ENCODE measurements at places on chromosomes 6 and 20.

DNA sequence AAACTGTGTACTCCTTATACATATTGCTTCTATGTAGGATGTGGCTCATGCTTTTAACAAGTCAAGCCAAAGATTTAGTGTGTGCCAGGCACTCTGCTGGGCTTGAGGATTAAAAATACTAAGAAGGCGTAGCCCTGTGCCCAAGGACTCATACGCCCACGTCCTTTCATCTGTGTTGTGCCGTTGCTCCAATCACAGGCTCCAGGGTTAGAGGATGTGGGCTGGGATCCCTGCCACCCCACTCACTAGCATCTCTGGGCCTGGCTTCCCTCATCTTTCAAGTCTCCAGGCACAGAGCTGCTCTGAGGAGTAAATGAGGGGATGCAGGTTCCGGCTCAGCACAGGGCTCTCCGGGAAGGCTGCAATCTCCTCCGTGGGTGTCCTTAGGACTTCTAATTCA lies 214.2 kb downstream of the SYNDIG1 start:
- no peak for DNase-seq

GRCh38 chr6:38114976-38115625 lies 295.6 kb downstream of the ZFAND3 start:
- DNase-seq, result no peak

GRCh38 chr20:8616792-8617191 lies 452.1 kb upstream of the PLCB4 start:
- no peak for DNase-seq

DNA sequence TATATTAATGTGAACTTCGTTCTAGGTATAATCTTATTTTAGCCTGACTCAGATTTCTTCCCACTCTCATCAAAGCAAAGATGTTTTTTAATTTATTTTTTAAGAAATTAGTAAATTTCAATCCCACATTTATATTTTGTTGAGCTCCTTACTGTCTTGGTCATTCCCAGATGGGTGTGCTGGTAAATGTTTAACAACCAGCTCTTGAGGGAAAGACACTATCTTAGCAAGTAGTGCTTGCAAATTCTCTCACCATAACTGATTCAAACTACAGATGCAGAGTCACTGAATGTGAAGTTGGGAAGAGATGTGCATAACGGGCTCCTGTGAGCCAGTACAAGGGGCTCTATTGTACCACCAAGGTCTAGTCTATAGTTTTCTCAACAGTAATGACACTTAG lies 29.8 kb upstream of the BTN3A2 start:
- DNase-seq, result no peak

DNA sequence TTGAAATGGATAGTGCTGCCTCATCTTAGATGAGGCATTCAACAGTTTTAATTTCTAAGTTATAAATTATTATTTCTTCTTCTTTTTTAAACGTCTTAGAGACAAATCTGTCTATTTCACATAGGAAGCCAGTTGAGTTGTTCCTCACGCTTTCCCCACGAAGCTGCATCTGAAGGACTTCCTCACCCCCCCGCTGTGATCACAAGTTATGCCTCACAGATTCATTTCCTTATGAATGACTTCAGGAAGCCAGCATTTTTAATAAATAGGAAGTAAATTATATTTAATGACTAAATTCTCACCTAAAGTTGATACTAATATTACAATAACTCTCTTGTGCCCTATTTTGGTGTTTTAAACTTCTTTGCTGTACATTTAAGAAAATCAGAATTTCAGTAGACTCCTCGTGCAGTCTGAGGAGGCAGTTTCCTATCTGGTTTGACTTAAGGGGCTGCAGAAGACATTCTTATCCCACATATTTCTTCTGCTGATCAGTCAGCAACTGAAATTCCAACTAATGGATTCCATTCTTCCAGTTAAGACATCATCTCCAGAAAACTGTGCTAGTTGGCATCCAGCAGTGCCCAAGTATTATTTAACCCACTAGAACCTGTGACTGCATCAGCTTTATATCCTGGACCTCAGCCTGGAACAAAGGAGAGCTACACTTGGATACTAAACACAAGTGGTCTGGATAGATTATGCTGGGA lies 182.7 kb upstream of the CCN2 start:
- no peak for DNase-seq

GRCh38 chr6:109955491-109955890 lies 22.6 kb upstream of the GPR6 start:
- DNase-seq, result no peak

GRCh38 chr20:29743101-29743931 lies 1514.1 kb upstream of the DEFB115 start:
- no peak for DNase-seq

DNA sequence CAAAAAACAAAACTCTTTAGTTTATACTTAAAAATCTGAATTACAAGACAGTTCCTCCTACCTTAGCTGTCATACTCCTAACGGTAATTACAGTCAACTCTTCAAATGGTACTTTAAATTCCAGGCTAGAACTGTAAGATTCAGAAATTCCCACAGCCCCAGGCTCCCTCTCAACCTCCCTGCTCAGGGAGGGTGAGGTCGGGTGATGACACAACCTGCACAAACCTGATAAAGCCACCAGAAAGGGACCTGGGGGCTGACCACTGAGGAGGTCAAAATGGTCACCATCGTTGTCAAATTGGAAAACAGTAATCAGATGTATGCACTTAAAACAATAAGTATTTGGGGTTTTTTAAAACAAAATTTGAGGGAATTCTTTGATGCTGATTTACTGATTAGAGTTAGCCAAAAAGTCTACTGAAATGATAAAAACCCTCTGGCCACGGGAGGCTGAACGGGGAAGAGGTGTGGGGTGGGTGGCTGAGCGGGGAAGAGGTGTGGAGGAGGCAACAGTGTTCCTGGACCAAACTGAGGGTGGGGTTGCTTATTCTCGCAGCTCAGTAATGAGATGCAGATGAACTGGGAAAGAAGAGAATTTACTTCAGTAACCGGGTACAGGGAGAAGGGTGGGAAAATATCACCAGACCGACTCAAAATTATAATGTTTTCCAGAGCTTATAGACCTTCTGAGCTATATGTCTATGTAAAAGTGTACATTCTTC lies 52.4 kb downstream of the SLC22A1 start:
- no peak for DNase-seq

- DNase-seq, result no peak
These were observed 16.7 kb downstream of the MAVS start for GRCh38 chr20:3863317-3863716.

DNA sequence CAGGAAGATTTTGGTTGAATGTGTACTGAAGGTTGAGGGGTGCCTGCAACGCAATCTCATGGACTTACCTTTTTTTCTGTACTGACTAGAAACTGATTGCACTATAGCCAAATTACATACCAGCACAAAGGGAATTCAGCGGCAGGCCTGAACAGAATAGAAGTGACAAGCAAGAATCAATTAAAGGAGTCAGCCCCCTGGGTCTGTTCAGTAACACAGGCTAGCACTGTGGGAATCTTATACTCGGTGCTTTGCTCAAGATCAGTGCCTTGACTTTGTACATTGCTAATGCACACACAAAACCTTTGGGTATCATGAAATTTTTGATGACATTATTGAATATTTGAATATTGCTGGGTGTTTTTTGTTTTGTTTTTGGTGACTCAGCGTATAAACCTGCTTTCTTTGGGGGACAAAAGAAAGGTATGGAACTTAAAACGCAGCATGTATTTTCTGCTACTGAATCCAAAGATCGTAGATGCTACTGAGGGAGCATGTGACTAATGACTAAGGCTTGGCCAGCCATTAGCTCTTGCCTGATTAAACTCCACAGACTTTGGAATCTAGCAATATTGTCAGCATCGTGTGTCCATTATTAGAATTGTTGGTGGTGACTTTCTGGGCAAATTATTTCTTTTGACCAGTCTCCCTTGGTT lies 236.6 kb downstream of the ARID1B start:
- DNase-seq, result no peak

DNA sequence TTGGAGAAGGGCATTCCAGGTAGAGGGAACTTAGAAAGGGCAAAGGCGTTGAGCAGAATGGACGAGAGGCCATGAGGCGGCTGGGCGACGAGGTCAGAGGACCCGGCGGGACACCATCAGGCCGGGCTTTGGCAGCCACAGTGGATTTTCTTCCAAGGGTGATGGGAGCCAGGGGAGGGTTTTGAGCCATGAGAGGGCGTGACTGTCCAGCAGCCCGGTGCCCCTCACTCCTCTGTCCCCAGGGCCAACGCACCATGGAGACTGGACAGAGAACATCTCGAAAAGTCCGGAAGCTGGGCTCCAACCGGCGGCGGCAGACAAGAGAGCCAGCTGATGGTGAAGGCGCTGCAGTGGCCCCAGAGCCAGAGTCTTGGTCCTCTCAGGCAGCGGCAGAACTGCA lies 6.4 kb downstream of the RAB44 start:
- DNase-seq, result no peak

DNA sequence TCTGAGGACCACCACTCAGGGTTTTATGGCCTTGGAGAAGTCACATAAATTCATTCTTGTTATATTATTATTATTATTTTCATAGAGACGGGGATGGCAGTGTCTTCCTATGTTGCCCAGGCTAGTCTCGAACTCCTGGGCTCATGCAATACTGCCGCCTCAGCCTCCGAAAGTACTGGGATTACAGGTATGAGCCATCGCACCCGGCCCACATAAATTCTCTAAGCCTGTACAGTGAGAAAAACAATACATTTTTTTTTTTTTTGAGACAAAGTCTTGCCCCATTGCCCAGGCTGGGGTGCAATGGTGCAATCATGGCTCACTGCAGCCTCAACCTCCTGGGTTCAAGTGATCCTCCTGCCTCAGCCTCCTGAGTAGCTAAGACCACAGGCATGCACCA lies 753 bp upstream of the FASTKD5 start:
- peak; percentile 23 for DNase-seq

GRCh38 chr6:140285998-140286690 lies 911.7 kb upstream of the CITED2 start:
- DNase-seq, result no peak

- DNase-seq, result no peak
These were observed 157.2 kb downstream of the QKI start for GRCh38 chr6:163571730-163572129.

GRCh38 chr20:2379511-2380229 lies 1.0 kb upstream of the TGM6 start:
- peak; percentile 3 for DNase-seq

DNA sequence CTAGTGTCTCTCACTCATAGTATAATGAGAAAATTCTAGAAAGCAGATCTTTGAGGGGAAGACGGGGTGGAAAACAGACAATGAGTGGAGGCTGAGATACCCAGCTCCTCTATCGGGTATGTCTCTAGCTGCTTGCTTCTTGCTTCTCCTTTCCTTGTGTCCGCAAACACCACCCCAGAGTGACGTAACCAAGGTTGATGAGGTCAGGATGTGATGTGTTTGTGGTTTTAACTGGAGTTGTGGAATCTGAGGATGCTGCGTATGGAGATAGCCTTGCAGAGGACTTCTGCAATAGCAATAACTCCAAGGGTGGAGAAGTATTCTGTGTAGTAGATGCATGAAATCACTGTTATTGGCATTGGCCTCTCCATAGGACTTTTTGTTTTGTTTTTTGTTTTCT lies 132.7 kb upstream of the IFNGR1 start:
- DNase-seq, result no peak

GRCh38 chr6:135784507-135784906 lies 67.0 kb upstream of the PDE7B start:
- DNase-seq, result no peak

DNA sequence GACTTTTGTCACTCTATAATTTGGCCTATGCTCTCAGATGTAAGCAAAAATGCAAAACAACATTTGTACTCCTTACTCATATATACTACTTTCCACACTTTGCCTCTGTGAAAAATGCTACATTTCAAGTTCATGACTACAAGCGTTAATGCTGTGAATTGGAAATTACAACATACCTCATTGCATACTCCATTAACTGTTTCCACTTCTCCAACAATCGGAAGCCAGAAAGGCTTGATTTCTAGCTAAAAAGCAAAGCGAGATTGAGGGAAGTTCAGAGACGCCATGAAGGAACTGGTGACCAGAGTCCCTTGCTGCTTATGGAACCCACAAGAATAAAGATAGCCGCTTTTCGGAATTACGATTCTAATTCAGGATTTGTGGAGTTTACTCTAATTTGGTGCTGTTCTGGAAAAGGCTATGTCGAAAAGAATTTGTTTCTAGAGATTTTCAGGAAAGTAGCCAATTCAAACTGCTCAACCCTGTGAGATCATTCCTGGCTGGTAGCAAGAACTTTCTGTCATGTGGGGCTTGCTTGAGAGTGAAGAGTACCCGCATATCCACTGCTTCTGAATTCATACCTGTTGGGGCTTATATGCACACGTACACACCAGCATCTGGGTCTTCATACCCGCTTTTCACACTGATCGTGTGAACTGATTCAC lies 98.0 kb upstream of the CITED2 start:
- no peak for DNase-seq

DNA sequence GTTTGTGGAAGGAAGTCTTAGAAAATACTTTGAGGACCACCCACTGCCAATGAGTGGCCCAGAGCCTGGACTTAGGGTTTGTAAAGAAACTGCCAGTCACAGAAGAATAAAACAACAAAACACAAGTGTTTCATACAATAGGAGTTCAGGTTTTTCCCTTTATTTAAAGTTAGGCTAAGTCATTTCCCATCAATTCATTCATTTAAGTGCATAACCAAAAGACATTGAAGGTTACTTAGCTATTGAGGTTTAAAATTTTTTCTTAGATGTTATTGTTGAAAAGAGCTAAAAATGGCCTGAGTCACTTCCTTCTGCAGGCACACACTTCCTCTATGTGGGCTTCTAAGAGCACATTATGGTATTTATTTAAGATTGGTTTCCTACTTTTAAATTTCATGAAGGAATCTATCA lies 54.2 kb downstream of the ARMC2 start:
- no peak for DNase-seq

DNA sequence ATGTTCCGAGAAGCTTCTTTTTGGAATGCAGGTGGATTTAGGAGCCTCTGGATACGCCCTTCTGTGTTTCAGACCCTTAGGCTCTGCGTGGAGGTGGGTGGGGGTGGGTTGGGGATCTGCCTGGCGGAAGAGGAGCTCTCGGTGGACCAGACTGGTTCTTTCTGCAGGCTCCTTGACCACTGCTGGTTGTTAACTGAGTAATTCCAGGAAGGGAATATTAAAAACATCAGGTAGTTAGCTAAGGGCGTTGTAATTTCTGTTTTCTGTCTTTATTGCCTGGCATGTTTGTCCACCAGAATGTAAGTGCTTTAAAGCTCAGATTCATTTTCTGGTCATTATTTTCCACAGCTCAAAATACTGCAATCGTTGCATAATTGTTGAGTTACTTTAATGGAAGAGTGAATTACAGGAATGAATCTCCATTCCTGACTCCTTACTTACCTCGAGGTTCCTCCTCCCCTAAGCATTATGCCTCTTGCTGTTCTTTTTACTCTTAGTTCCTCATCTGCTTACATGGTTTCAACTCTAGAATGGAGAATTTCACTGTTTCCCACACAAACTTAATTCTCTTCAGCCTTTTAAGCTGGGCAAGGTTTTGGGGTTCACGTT lies 5.9 kb downstream of the CDYL start:
- DNase-seq, result no peak

- peak; percentile 62 for DNase-seq
These were observed 5.3 kb upstream of the PRR18 start for GRCh38 chr6:166313255-166314070.

GRCh38 chr6:109311471-109311870 lies 70.8 kb downstream of the CD164 start:
- DNase-seq, result no peak
